ENCODE measurements at places on chromosomes 6 and 20. TPM values are rescaled to one million over a fixed set of nuclear protein-coding genes. Genes with fewer than 3 reads are reported as not detected.

FERMT1 gene
- 1.5 TPM for total RNA-seq

TRIM40 gene
- total RNA-seq, result not detected

PDYN gene
- not detected for total RNA-seq

DEK gene
- total RNA-seq, result 77.6 TPM

PERP gene
- total RNA-seq, result 14.8 TPM

ESR1 gene
- 4.1 TPM for total RNA-seq

TXNDC5 gene
- total RNA-seq, result 96.7 TPM

PGC gene
- 0.65 TPM for total RNA-seq

All from aorta (tissue), 5 donors.